Mesendoderm (in vitro differentiated cells): ENCODE measurements at places on chromosomes 7 and 10.

DNA sequence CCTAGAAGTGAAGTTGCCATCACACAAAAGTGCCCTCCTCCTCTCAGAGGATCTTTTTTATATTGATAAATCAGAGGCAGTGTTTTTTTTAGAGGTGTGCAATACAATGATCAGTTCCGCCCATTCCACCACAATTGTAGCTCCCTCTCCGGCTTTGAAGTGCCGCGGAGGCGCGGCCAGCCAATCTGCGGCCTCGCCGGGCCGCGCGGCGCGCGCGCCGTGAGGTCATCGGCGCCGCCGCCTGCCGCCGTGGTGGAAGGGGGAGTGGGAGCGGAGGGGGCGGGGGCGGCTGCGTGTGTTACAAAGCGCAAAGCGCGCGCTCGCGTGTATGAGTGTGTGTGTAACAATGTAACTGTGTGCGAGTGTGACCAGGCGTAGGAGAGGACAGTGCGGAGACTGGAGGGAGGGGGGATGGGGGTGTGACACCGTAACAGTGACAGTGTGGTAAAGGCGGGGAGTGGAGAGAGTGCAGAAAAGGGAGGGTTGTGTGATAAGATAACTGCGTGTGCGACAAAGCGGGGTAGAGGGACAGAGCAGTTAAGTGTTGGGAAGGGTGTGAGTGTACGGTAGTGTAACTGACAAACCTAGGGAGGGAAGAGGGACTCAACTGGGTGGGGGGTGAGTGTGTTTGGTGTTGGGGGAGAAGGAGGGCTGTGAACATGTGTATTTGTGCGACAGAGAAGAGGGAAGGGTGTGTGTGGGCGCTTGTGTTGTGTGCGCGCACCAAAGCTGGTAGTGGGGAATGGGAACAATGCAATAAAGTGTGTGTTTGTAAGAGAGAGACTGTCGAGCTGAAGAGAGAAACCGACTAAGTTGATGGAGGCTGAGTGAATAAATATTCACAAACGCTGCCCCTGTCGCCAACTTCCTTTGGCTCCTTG lies at the start of gene SP8:
TSS of gene SP8 (minus strand) at position 108 of the 881 bp plus-strand sequence. CDS start at position 20, 88 bp downstream.
- H3K4me1 ChIP-seq, result peaks cover 4% of the 10 kb centered on the region
- peaks cover 5% of the 10 kb centered on the region for H3K27me3 ChIP-seq
- DNase-seq, result peak; percentile 93
- H3K27ac ChIP-seq, result peak within 1 kb of the TSS; percentile 59
- H3K4me3 ChIP-seq, result peak within 1 kb of the TSS; percentile 81

DNA sequence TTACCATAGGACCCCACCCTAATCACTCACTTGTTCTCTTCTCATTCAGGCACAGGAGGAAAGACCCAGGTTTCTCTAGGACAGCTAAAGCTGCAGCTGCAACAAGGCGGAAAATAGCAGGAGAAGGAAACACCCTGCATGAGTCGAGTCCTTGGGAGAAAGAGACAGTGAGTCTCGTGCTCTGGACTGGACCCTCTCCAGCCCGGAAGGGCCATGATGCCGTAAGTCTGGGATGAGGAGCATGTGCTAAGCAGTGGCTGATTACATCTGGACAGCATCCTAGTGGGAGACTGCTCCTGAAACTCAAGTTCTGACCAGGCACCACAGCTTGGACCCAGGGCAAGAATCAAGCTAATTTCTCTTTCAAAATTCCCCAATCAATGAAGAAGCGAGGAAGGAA lies 39.4 kb downstream of the FBXW4 start:
- DNase-seq, result no peak
- H3K27ac ChIP-seq, result no peak overlapping the region
- no peaks in the 10 kb centered on the region for H3K27me3 ChIP-seq
- H3K4me1 ChIP-seq, result no peaks in the 10 kb centered on the region

DNA sequence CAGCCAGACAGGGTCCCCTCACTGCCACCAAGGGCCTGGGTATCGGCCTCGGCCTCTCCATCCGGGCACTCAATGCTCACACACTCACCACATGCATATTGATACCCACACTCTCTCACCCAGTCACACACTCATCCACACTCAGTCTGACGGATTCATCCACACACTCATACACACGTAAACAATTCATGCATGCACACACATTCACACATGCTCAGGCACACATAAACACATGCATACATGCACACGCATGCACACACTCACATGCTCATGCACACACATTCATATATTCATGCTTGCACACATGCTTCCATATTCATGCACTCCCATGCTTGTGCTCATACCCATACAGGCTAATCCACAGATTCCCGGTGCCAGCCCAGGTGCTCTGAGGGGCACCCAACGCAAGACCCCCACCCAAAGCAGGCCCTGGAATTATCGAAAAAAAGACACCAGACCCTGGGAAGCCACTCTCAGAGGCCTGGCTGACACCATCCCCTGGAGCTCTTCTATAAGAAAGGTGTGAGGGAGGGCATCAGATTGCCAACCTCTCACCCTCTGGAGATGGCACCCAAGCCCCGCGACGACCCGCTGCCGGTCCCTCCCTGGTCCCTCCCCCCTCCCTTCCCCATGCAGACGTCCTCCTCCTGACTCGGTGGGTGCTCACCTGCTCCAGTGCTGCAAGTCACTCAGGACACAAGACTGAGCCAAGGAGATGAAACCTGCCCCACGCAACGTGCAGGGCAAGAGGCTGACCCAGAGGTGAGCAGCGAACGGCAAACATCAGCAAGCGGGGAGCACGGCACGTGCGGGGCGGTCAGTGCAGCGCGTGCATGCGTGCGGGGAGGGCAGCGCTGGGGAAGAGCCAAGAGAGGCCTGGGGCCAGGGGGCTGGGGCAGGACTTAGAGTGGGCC lies 15.2 kb downstream of the STK32C start:
- no peaks in the 10 kb centered on the region for H3K27me3 ChIP-seq
- no peaks in the 10 kb centered on the region for H3K4me1 ChIP-seq
- H3K36me3 ChIP-seq, result no peaks in the 10 kb centered on the region
- no peak overlapping the region for H3K27ac ChIP-seq
- no peak for DNase-seq

GRCh38 chr10:91006752-91007346 lies 86.0 kb upstream of the ANKRD1 start:
- no peaks in the 10 kb centered on the region for H3K36me3 ChIP-seq
- H3K4me1 ChIP-seq, result no peaks in the 10 kb centered on the region
- no peaks in the 10 kb centered on the region for H3K27me3 ChIP-seq
- no peak for DNase-seq

- no peak overlapping the region for H3K27ac ChIP-seq
- DNase-seq, result no peak
- H3K36me3 ChIP-seq, result peaks cover 3% of the 10 kb centered on the region
- H3K4me1 ChIP-seq, result no peaks in the 10 kb centered on the region
- no peak overlapping the region for H3K4me3 ChIP-seq
- no peaks in the 10 kb centered on the region for H3K27me3 ChIP-seq
Measured at GRCh38 chr7:156675721-156676120, 35.1 kb downstream of the RNF32 start.

DNA sequence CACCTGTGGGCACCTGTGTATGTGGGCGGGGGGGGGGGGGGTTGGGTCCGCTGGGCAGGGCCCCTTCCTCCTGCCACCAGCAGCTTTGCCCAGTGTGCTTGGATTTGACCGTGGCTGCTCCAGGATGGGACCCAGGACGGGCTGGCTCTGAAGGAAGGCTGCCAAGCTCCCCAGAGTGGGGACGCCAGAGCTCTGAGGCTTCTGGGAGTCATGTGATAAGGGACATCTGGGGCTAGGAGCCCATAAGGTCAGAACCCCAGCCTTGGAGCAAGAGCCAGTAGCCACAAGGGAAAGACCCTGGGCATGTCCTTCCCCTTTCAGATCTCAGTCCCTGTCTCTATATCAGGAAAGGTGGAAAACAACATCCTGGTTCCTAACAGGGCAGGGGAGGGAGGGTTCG lies 21.8 kb upstream of the AMZ1 start:
- no peaks in the 10 kb centered on the region for H3K4me1 ChIP-seq
- no peak for DNase-seq
- peaks cover 2% of the 10 kb centered on the region for H3K36me3 ChIP-seq

GRCh38 chr10:76479103-76479790 lies 1047.8 kb downstream of the LRMDA start:
- no peak overlapping the region for H3K27ac ChIP-seq
- H3K4me3 ChIP-seq, result no peak overlapping the region
- no peaks in the 10 kb centered on the region for H3K27me3 ChIP-seq
- H3K36me3 ChIP-seq, result no peaks in the 10 kb centered on the region
- H3K4me1 ChIP-seq, result no peaks in the 10 kb centered on the region

GRCh38 chr7:110407706-110408105 lies 683.2 kb upstream of the LRRN3 start:
- no peaks in the 10 kb centered on the region for H3K4me1 ChIP-seq
- H3K27me3 ChIP-seq, result no peaks in the 10 kb centered on the region
- no peaks in the 10 kb centered on the region for H3K36me3 ChIP-seq
- no peak for DNase-seq
- H3K4me3 ChIP-seq, result no peak overlapping the region

DNA sequence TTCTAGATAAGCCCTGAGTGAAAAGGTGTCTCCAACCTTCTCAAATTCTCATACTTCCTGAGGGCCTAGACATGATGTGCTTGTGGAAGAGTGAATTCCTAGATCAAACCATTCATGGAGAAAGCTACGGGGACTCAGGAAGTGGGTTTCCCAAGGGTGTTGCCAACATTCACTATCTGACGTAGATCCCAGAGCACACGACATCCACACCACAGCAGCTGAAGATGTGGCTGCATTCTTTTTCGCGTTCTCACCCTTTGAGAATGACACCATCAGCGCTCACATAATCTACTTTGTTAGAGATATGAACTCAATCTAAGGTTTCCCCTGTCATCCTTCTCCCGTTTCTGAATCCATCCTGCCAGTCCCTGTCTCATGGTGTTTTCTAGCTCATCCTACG lies 290.8 kb downstream of the DNAJB6 start:
- H3K4me3 ChIP-seq, result no peak overlapping the region
- H3K36me3 ChIP-seq, result no peaks in the 10 kb centered on the region
- H3K4me1 ChIP-seq, result no peaks in the 10 kb centered on the region
- H3K27me3 ChIP-seq, result no peaks in the 10 kb centered on the region
- H3K27ac ChIP-seq, result no peak overlapping the region

DNA sequence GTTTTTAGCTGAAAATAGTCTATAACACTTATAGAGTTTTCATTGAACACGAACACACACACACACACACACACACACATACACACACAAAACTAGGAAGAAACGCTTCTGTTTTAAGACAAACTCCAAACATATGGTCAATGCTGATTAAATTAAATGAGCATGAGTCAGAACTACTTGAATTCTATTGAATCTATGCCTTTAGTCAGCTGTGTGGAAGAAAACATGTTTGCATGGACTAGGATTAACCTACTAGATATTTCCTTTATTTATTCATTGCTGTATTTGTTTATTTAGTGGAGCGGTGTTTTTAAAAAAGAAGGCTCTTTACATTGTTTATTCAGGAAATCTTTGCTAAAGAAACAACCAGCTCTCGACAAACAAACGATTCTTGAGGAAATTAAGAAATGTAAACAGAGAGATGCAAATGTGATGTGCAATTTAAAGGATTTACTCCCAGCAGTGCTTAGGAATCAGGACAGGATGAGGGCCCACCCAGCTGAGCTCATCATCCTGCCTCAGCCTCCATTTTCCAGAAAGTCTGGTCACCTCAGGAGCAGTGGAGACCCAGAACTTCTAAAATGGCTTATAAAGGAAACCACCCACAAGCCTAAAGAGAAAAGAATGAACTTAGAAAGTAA lies 83.2 kb downstream of the PDE1C start:
- H3K27ac ChIP-seq, result no peak overlapping the region
- H3K27me3 ChIP-seq, result no peaks in the 10 kb centered on the region
- no peaks in the 10 kb centered on the region for H3K4me1 ChIP-seq
- no peaks in the 10 kb centered on the region for H3K36me3 ChIP-seq
- H3K4me3 ChIP-seq, result no peak overlapping the region
